IMR-90 (cell line): ENCODE measurements at places on chromosomes 16 and 17.
A peak's percentile ranks its signal among the peaks of the same experiment; 100 is the strongest.

DNA sequence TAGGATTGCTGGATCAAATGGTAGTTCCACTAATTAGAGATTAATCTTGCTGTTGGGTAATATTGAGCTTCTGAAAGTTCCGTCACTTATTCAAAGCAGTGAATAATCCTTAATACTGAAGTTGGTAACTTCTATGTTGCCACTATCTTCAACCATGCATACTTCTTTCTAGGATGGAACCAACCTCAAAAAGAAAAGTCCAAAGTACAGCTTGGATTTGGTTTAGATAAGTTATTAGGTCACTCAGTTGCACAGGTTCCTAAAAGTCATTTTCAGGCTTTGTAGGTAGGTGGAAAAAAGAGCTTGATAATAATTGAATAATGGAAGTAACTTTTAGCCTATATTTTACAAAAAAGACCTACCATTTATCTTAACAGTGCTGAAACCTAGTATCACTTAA is 78.7 kb downstream of the MAP2K4 start:
- DNase-seq = no peak

- DNase-seq = no peak
Measured at GRCh38 chr17:76868669-76869495, 678 bp downstream of the MGAT5B start.

- DNase-seq = peak; percentile 84
Measured at GRCh38 chr17:72592242-72592966, 471.6 kb downstream of the SOX9 start.

GRCh38 chr17:31570951-31571892 is 179.7 kb downstream of the RAB11FIP4 start:
- peak; percentile 98 for DNase-seq

DNA sequence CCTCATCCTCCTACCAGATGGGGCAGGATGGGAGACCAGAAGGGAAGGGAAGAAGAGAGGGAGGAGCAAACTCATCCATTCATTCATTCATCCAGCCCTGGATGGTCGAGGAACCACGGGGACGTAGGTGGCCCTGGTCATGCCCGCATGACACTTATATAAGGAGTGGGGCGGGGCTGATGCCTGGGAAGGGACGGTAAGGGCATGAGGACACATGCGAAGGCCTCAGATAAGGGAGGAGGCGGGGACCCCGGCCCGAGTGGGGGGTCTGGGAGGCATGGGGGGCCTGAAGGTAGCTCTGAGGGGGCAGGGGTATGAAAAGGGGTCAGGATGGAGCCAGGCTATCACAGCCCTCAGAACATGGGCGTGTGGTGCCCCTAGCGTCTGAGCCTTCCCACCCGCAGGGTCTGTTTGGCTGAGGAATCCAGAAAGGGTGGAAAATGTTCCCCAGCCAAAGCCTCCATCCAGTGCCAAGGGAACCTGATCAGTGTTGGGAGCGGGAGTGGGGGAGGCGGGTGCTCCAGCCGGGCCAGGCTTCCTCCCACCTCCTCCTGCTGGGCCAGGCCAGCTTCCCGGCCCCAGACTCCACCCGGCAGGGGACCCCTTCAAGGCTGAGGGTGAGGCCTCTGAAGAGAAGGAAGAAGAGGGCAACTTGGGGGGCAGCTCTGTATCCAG is 17.6 kb upstream of the CD79B start:
- DNase-seq = no peak

GRCh38 chr16:87880117-87880696 is 10.9 kb upstream of the SLC7A5 start:
- no peak for DNase-seq

DNA sequence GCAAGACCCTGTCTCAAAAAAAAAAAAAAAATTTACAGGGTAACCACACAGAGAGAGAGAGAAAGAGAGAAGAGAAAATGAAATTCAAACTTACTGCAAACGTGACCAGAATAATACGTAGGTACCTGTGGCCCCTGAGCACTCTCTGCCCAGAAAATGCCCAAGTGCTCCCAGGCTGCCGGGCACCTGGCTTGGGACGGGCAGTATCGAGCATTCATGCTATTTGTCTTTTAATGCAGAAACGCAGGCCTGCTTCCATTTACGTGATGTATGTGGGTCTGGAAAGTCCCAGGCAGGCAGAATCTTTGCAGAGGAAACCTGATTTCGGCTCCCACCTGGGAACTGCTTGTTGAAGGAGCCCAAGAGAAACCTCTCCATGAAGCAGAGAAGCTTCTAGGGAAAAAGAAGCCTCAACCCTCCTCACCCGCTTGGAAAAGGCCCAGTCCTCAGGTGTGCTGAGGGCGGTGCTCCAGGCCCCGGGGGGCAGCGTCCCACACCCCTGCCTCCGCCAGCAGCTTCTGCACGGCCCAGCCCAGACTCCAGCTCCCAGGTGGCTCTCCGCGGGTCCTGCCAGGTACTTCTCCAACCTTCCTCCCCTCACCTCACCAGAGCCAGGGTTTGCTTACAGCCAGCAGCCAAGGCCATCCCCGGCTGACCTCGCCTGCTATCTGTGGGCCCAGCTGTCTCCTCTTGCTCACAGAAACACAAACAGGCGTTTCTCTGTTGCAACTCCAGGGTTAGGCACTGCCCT is 14.0 kb downstream of the RPH3AL start:
- no peak for DNase-seq

DNA sequence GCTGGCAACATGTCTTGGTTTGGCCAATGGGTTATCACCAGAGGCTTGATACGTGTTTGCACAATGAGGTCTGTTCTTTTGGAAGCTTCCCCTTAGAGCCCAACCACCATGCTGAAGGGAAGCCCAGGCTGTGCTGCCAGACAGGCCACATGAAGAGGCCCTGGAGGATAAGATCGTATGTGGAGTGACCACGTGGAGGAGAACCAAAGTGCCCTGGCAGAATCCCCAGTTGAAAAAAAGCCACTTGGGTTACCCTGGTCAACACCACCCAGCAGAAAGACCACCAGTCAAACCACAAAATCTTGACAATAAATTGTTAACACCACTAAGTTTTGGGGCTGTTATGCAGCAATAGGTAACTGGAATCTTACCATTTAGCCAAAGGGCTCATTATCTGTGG is 7.0 kb upstream of the ADAT1 start:
- no peak for DNase-seq

GRCh38 chr16:55289353-55289752 is 34.6 kb upstream of the IRX6 start:
- DNase-seq = no peak
